ENCODE measurements at places on chromosomes 7 and 10.
A peak's percentile ranks its signal among the peaks of the same experiment; 100 is the strongest.

DNA sequence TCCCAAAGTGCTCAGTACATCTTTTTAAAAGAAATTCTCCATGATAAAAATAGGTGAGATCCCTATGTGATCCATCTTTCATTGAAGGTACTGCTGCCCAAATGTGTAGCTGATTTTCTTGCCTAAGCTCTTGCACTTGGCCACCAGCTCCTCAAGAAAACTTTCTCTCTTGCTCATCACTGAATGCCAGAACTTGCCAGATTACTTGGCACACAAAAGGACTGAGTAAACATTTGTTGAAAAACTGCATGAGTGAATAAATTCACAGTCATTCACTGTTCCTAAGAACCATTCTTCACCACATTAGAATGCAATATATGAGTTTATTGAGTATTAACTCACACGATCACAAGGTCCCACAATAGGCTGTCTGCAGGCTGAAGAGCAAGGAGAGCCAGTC is 99.9 kb downstream of the TRIL start:
- no peak for DNase-seq

DNA sequence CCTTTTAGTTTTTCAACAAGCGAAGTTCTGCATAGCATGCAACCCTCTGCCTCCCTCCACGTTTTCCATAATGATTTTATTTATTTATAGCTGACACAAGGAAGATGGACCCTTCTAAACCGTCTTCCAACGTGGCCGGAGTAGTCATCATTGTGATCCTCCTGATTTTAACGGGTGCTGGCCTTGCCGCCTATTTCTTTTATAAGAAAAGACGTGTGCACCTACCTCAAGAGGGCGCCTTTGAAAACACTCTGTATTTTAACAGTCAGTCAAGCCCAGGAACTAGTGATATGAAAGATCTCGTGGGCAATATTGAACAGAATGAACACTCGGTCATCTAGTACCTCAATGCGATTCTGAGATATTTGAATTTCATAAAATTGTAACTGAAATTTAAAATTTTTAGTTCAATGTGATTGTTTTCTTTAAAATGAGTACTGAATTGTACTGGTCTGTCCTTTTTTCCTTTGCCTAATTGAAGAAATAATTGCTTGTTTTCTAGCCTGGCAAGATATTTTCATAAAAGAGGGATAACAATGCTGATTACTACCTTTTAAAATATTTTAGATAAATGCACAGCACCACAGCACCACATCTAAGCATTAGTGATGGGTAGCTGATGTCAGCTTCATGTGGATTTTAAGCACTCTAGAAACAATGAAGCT is 41.5 kb upstream of the SLC39A12 start:
- no peak for DNase-seq

GRCh38 chr7:146028251-146028750 is 88.3 kb upstream of the CNTNAP2 start:
- DNase-seq: no peak

- DNase-seq: peak; percentile 72
Measured at GRCh38 chr7:137846827-137847567, at the start of gene DGKI. DGKI (minus strand) TSS chr7:137846974.

DNA sequence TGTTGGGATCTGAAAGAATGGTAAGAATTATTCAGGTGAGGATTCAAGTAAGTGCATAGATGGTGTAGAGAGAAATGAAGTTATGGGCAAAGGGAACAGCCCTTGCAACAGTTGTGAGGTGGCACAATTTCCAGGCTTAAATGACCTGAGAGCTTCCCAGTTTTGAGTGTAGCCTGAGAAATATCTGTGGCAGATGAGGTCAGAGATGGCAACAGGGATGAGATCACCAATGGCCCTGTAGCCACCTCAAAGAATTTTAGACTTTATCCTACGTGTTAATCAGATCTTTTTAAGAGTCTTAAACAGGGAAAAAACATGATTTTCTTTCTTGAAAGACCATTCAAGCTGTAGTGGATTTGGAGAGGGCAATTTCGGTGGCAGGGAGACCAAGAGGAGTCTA is 1.9 kb upstream of the NRF1 start:
- no peak for DNase-seq

- DNase-seq: no peak
Measured at GRCh38 chr7:123051916-123052315, 56.4 kb upstream of the TAS2R16 start.

DNA sequence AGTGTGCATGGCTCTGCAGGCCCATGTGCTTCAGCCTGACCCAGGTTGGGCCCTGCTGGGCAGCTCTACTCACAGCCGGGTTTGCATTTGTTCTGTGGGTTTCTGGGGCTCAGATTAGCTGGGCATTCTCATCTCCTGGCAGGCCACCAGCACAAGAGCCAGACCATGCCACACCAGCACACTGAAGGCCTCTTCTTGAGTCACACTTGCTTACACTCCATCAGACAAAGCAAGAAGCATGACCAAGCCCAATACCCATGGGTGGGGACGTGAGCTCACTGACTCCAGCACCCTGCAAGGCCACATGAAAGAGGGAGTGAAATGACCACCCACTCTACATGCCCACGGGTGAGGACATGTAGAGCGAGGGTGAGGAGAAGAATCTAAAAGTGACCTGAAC is 257.8 kb upstream of the PPP2R2D start:
- DNase-seq: no peak

GRCh38 chr10:71126432-71126831 is 85.9 kb upstream of the UNC5B start:
- no peak for DNase-seq

DNA sequence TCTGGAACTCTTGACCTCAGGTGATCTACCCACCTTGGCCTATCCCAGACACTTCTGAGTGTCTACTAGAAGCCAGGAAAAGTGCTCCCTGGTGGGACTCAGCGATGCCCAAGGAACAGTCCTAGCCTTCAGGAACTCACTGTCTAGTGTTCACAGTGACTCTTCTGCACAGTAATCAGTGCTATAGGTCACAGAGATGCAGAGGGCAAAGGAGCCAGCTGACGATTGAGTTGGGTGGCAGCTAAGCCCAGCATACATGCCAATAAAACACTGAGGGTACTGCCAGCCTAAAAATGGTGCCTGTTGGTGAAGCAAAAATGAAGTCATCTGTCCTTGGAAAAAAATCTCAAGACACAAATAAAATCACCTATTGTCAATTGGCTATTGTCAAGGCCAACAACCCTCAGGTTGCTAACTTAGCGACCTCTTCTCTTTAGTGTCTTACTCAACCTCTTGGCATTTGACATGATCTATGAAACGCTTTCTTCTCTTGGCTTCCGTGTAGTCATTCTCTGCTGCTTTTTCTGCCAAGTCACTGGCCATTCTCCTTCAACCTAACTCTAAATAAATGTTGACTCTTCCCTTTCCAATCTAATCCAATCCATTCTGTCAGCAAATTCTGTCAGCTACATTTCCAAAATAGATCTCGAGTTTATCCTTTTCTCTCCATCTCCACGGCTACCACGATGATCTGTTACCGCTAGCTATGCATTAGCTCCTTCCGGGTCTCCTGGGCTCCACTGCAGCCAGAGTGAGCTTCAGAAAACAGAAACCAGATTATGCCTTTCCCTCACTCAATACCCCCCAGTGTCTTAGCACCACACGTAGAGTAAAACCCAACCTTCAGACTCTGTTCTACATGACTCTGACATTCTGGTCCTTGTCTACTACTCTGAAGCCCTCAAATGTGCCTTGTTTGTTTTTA is 99.2 kb downstream of the ATXN7L1 start:
- DNase-seq: no peak

DNA sequence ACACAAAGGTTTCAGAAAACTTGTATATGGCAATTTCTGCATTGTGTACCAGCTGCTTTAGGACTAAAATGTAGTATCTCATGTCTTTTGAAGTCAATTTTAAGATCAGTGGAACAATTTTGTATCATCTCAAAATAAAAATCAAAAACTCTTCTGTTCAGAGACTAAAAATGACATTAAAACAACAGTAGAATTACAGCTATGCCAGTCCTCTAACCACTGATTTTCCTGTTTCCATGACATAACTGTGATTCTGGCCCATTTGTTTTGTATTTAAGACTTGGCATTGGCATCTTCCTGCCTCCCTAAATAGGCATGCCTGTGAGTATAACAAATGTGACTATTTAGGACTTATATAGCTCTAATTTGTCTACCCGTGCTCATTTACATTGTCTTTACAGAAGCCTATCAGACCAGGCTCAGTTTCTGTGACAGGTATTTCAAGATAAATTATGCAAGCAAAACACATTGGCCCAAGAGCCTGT is 29.1 kb upstream of the VPS41 start:
- no peak for DNase-seq

DNA sequence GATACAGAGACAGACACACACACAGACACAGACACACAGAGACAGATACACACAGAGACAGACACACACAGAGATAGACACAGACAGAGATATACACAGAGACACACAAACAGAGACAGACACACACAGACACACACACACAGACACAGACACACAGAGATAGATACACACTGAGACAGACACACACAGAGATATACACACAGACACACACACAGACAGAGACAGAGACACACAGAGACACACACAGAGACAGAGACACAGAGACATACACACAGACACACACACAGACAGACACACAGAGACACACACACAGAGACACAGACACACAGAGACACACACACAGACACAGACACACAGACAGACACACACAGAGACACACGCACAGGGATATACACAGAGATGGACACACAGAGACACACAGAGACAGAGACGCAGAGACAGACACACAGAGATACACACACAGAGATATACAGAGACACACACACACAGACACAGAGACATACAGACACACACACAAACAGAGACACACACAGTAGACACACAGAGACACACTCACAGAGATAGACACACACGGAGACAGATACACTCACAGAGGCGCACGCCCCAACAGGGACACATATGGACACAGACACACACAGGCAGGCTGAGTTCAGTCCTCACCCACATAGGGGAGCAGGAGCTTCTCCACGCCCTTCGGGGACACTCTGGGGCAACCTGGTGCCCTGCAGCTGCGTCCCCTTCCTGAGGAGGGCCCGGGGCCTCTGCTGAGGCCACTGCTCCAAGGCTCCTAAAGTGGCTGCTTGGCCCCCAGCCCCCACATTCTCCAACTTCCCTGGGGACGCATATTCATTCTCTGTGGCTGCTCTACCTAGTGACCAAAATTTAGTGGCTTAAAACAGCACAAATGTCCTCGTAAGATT is 10.3 kb upstream of the PPP2R2D start:
- DNase-seq: no peak

DNA sequence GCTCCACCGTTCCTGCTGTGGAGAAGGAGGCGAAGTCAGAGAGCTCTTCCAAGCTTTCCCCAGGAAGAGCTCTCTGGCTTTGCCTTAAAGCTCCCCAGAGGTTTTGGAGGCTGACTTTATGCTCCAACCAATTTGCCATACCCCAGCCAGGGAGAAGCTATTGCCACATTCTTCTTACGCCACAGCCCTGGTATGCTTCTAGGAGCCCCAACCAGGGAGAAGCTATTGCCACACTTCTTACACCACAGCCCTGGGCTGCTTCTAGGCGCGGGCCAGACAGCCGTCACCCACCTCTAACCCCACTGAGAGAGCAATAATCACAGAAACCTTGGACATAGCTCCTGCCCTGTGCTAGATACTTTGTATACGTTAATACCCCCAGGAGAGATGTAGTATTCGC is 951 bp downstream of the ELOVL3 start:
- DNase-seq: no peak

DNA sequence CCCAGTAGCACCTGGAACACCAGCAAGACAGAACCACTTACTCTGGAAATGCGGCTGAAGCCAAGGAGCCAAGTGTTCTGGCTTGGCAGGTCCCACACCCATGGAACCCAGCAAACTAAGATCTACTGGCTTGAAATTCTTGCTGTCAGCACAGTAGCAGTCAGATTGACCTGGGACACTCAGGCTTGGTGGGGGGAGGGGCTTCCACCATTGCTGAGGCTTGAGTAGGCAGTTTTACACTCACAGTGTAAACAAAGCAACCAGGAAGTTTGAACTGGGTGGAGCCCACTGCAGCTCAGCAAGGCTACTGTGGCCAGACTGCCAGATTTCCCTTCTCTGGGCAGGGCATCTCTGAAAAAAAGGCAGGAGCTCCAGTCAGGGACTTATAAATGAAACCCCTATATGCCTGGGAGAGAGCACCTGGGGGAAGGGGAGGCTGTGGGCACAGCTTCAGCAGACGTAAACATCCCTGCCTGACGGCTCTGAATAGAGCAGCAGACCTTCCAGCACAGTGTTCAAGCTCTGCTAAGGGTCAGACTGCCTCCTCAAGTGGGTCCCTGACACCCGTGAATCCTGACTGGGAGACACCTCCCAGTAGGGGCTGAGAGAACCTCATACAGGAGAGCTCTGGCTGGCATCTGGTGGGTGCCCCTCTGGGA is 121.2 kb downstream of the MTERF1 start:
- DNase-seq: no peak

DNA sequence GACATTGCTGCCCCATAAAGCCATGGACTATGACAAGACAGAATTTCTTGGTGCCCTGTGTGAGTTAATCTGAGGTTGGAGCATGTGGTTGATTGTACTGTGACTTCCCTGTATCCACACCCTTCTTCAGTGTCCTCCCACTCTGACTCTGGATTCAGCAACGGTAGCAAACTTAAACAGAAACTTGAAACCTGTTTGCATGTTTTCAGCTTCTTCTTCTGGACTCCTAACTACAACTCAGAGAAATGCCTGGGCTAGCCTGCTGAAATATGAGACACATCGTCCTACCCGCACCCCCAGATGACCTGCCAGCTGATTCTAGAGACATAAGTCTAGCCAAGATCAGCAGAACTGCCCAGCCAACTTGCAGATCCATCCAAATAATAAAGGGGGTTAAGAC is 78.4 kb downstream of the IPMK start:
- DNase-seq: no peak

- DNase-seq: no peak
Measured at GRCh38 chr7:5295039-5296014, 12.6 kb downstream of the SLC29A4 start.

DNA sequence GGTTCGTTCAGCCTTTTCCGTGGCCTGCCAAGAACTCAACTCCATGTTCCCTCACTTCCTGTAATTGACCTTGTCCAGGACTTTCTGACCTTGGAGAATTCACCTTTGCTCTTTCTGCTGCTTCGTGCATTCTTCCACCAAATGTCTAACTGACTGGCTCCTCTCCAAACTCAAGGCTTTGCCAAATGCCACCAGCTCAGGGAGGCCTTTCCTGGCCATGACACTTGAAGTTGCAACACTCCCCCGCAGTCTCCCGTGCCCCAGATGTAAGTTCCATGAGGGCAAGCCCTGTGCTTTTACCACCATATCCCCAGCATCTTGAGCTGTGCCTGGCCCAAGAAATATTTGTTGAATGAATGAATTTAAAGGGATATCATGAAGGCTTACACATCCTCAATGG is 238.4 kb downstream of the ARHGAP21 start:
- no peak for DNase-seq

DNA sequence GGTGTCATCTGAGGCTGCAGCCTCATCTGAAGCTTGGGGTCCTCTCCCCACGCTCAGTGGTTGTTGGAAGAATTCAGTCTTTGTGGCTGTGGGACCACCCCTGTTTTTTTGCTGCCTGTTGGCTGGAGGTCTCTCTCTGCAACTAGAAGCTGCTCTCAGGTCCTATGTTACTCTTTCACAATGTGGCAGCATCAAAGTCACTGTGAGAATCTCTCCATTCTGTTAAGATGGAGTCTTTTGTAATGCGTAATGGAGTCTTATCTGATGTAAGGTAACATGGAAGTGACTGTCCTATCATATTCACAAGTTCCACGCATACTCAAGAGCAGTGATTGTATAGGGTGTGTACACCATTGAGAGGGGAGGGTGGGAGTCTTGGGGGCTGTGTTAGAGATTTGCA is 24.9 kb downstream of the TSPAN13 start:
- DNase-seq: no peak

- no peak for DNase-seq
Measured at GRCh38 chr10:25061711-25062449, 45.5 kb downstream of the THNSL1 start.

GRCh38 chr7:158050441-158050977 is 537.1 kb downstream of the PTPRN2 start:
- no peak for DNase-seq
